Spinal cord (tissue), 10 donors: ENCODE measurements at places on chromosomes 3 and 15. TPM values are rescaled to one million over a fixed set of nuclear protein-coding genes. Genes with fewer than 3 reads are reported as not detected.

SST gene
- total RNA-seq = 53.5 TPM

CFAP91 gene
- 8.8 TPM for total RNA-seq

IGDCC3 gene
- 3.6 TPM for total RNA-seq

NR2E3 gene
- 0.30 TPM for total RNA-seq

PPP1R14D gene
- not detected for total RNA-seq

CCDC191 gene
- 11.1 TPM for total RNA-seq

RBP2 gene
- not detected for total RNA-seq

TBL1XR1 gene
- total RNA-seq = 193 TPM
